ENCODE measurements at places on chromosomes 7 and 10.

DNA sequence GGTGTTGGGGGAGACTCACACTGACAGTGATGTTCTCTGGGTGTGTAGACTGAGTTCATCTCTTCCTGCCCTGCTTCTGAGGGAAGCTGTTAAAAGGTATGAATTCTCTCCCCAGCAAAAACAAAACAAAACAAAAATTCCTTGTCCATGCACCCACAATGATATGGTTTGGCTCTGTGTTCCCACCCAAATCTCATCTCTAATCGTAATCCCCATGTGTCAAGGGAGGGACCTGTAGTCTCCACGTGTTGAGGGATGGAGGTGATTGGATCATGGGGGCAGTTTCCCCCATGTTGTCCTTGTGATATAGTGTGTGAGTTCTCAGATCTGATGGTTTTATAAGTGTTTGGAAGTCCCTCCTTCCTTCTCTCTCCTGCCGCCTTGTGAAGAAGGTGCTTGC lies 245.5 kb downstream of the GALNT17 start:
- no peak for DNase-seq

- no peak for DNase-seq
Observed at GRCh38 chr10:47371629-47372485, 12.2 kb downstream of the ZNF488 start.

DNA sequence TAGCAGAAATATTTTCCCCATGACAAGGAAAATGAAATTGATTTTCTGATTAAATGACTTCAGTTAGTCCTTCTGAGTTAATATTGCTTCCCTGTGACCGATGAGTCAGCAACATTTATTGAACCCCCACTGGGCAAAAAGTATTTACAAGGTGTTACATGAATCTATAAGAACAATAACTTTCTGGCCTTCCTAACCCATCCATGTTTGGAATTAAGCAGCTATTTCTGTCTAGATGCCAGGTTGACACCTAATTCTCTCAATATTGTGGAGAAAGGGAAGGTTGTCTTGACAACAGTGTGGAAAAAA lies 112.9 kb upstream of the JAZF1 start:
- no peak for DNase-seq

DNA sequence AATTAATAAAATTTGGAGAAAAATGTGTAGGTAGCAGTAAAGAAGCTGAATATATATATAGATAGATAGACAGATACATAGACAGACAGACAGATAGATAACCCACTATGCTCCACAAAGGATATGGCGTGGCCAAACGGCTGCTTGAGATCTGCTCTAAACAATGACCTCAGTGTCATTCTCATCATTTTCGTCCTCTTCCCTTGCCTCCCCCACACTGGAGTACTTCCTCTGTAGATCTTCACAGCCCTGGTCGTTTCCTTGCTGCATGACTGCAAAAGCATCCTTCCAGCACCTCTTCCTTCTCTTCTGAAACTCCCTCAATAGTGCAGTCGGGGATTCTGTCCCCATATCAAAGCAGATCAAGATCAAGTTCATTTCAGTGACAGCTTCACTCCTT lies 35.6 kb upstream of the ATP6V0A4 start:
- DNase-seq = no peak

DNA sequence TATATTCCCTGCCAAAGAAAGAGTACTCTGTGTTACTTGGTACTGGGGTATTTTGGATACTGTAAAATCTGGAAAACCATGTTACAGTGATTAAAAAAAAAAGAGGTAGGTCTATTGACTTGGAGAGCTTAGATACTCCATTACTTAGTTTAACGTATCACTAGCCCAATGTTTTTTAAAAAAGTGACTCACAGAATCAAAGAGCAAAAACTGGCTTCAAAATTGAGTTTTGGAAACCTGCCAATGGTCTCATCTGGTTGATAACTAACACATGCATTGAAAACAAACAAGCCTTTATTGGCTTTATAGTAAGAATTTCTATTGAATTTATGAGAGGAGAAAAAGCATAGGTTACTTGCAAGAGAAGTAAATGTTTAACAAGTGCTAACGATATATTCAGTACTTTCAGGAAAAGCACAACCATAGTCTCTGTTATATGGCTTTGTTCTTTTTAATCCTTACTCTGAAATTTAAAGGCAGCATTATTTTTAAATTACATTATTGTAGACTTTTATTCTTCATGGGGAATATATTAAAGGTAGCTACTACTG lies 563.3 kb upstream of the SORCS1 start:
- no peak for DNase-seq

DNA sequence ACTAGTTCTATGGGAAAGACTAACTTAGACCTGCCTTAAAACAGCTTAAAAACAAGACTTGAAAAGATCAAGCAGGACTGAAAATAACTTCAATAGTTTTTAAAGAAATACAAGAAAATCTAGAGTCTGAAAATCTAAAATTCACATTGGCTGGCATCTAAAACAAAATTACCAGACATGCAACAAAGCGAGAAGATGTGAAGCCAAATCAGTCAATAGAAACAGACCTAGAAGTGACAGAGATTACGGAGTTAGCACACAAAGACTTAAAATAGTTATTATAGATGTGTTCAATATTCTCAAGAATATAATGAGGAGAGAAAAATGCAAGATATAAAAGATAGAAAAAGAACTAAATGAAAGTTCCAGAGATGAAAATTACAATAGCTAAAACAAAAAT lies 78.3 kb upstream of the DIP2C start:
- DNase-seq = no peak

DNA sequence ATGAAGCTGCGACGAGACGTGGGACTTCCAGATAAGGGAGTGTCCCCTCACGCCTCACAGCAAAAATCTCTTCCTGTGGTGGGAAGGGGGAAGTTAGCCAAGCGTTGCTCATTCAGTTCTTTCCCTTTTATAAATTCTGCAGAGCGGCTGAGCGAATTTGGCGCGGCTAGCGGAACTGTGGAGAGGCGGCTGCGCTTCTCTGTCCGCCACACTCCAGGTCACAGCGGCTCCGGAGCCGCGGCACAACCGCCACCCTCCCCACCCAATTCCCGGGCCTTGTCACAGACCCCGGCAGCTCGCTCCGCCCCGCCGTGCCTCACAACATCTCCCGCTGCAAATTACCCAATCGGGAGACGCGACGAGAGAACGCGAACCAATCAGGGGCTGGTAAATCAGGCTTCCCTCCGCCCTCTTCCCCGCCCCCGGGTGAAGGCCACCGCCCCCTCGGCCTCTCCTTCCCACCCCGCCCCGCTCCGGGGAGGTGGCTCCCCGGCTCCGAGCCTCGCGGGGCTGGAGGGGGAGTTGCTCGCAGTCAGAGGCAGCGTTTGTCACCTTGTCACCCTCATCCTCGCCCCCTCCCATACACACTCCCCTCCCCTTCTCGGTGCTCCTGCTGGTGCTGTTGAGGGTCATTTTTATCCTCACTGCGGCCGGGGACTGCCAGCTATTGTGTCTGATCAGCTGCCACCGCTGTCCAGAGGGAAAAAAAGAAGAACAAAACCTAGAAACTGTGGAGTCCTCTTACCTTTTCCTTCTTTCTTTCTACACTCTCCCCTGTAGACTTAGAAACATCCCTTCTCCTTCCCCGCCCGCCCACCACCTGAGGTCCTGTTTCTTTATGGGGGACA lies 918 bp upstream of the ARHGAP21 start:
- peak; percentile 87 for DNase-seq

DNA sequence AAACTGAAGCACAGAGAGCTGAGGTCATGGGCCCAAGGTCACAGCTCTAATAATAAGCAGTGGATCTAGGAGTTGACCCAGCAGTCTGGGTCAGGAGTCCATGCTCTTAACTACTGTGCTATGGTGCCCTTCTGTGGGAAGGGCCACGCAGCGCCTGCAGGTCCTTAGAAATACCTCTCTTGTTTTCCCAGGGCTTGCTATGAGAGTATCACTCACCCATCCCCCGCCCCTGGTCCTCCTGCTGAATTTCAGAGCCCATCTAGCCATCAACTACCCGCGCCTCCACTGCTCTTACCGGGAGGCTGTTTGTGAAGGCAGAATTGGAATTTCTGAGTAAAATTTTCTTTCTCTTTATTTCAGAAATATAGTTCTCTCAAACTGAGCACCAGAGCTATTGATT lies 27.3 kb upstream of the CRHR2 start:
- DNase-seq = no peak
